ENCODE measurements at places on chromosomes 4 and X.

DNA sequence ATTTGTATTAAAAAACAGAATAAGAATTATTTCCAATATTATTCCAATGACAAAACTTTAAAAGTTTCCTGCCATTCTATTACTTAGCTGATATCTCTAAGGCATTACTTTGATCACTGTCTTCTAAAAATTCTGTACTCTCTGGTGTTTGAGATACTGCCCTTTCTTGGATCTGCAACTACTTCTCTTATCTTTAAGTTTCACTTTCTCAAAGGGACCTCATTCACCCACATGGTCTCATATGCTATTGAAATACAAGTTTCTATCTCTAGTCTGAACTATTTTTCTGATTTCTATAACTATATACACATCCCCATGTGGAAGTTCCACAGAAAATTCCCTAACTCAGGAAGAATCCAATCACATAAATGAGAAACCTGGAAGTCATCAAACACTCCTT, 22.2 kb downstream of the TMPRSS11E start:
- DNase-seq = no peak

- DNase-seq = no peak
These were observed 17.8 kb upstream of the STOX2 start for GRCh38 chr4:183887351-183887750.

DNA sequence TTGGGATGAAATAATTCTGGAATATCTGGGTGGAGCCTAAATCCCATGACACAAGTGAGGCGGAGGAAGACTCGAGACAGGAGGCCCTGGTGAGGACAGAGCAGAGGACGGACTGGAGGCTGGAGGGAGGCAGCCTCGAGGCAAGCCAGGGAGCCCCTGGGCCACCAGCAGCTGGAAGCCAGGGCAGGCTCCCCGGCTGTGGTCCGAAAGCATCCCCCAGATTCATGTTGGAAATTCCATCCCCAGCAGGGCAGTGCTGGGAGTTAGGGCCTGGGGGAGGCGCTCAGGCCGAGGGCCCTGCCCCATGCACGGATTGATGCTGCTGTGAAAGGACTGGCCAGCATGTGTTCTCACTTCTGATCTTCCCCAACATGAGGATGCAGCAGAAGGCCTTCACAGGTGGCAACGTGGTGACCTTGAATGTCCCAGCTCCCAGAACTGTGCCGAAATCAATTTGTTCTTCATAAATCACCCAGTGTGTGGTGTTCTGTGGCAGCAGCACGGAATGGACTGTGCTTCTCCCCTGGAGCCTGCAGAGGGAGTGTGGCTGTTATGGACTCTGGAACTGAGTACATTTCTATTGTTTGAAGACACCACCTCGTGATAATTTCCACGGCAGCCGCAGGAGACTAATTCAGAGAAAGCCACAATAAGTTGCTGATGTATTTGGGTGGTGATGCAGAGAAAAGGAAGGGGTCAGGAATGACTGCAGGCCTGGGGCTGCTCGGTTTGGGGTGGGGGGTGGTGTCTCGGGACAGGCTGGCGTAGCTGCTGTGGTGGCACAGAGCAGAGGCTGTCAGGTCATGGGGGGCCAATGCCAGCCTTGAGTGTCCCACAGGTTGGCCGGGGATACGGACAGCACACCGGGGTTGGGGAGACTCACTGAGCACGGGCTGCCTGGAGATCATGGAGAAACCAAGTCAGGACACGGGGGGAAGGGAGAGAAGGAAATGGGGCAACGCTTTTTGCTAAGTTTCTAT, 56.9 kb downstream of the PCGF3 start:
- peak; percentile 64 for DNase-seq

DNA sequence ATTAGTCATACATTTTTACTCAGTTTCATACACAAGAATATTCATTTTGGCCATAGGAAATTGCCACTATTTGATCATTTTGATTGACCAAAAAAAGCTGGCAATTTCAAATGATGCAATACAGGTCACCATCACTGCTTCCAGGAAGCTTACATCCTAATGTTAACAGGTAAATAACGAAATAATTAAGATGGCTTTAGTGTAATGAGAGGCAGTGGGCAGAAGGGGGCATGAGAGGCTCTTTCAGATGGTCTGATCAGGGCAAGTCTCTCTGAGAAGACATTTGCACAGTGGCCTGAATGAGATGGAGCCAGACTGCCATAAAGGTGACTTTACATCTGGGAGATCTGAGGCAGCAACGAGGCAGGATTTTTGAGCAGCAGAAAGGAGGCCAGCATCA, 170.7 kb downstream of the SLIT2 start:
- peak; percentile 28 for DNase-seq

DNA sequence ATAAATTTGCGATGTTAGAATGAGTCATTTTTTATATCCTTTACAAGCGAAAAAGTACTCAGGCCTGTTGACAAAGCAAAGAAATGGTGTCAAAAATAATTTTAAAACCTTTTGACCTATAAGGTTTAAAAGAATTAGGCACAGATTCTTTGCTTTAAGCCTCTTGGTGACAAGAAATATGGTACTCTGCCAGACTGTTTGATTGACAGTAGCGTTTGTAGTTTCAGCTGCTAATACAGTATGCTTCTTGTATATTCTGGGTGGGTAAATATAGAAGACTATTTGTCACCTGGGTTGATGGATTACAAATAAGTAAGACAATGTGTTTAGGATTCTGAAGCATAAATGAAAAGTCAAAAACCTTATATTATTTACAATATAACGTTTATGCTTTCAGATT, 193.1 kb upstream of the PITX2 start:
- DNase-seq = no peak

DNA sequence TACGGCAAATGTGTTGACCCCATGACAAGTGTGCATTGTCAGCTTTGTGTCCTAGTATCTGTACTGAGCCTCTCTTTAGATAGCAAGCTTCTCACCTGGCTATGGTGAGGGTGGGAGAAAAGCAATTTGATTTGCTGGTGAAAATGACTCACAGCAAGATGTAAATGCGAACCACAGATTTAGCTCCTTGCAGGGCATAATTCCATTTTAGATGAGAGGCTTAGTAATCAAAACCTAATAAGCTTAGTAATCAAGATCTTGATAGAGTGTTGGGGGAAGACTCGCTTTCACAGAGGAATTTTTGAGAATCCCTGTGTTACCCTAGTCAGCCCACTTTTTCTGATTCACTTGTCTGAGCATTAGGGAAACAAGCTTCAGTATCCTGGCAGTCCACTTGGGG, 7.7 kb upstream of the OCIAD2 start:
- DNase-seq = no peak

DNA sequence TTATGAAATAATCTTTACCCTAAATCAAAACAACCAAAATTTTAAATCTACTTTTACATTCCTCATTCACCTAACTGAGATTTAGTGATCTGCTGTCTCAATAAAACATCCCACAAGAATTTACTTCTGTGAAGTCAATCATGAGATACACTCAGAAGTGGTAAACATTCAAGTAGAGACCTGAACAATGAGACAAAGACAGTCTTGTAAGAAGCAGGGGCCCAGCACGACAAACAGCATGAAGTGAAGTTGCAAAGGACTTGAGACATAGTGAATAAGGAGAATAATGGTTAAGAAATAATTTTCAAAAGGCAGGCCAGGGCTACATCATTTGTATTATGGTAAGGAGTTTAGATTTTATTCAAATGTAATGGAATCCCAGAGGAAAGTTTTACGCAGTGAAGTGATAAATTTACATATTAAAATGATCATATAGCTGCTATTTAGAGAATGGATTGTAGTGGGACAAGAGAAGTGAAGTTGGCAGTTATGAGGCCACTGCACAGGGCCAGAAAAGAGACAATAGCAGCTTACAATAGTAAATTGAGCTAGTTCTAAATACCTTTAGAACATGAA, 101.9 kb downstream of the MAB21L2 start:
- DNase-seq = no peak

DNA sequence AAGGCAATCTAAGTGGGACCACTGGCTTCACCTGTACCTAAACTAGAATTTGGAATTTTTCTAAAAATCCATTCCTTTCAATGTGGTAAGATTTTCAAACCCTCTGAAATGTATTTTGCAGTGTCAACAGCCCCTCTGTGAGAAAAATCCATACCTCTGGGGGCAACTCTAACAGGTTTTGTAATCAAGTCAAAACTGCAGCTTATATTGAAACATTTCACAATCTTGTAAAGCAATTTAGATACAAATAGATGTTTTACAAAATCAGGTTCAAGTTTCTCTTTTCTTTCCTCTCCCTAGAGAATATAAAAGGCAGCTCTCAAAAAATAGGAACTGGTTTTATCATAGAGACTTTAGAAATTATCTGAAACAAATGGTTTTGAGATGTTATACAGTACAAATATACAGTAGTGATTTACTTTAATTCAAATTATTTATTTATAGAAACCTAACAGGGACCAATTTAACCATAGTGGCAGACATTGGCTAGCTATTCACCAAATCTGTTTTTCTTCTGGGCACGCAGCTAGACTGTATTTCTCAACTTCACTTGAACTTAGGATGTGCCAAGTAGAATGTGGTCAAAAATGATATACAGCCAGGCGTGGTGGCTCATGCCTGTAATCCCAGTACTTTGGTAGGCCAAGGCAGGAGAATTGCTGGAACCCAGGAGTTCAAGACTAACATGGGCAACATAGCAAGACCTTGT, 36.3 kb upstream of the SPINK2 start:
- no peak for DNase-seq

DNA sequence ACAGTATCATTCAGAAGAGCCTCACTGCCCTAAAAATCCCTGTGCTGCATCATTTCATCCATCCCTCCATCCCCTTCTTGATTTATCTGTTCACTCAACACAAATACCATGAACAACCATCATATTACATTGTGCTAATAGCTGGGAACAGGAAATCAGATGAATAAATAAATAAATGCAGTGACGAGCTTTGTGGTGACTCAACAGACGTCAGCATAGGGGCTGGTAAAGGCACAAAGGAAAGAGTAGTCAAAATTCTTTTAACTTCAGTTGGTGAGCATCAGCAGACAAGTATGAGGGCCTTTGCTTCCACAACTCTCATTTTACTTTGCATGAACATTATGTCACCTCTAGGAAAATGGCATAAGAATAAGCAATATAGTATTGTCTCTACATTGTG, 65.5 kb downstream of the EDNRA start:
- no peak for DNase-seq
